ENCODE measurements at places on chromosomes 7 and 10.
A peak's percentile ranks its signal among the peaks of the same experiment; 100 is the strongest.

DNA sequence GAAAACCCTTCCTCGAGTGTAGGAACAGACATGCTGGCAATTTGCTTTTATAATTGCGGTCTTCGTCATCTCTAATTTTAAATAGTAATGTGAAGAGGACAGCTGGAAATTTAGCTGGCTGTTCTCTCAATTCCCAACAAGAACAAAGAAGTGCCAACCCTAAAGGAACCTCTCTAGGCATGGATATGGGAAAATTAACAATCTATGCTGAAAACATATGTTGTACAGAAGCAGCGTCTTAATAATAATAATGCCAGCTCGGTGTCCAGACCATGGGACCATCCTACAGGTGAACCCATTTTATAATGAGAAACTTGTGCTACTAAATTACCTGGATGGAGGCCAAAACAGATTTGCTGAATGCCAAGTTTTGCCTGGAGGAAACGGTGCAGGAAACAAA is 641.4 kb upstream of the MGMT start:
- DNase-seq: no peak

GRCh38 chr7:132548489-132549078 is 27.7 kb downstream of the PLXNA4 start:
- DNase-seq: no peak

GRCh38 chr7:40572810-40573465 is 438.1 kb downstream of the SUGCT start:
- no peak for DNase-seq

- DNase-seq: peak; percentile 36
Measured at GRCh38 chr7:149238051-149238450, 1.4 kb upstream of the ZNF212 start.

DNA sequence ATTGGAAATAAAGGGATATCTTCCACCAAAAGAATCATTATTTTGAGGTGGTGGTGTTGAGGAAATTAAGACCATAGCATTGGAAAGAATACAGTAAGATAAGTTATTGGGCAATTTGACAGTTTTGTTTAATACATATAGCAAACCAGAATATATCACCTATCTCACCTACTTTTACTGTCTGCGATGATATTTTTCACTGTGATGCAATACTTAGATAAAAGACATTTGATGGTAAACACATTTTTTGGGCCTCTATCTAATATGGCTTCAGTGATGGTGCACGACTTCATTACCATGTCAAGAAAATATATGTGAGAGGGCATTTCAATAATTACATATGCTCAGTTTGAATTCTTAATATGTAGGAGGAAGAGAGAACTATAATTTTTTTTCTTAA is 93.7 kb upstream of the MAGI2 start:
- no peak for DNase-seq

DNA sequence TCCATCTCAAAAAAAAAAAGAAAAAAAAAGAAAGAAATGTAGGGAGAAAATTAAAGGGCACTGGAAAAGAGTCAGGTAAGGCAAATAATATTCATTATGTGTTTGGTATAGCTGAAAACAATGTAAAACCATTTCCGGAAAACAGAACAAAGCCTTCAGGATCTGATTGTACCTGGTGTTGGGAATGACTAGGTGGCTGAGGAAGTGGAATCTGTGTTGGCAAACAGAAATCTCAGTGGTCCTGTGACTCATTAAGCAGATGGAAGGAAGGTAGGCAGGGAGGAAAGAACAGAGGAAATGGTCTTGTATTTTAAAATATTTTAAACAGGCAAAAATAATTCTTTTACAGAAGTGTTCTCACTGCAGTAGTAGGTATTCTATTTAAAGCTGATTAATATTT is 55.7 kb upstream of the GATA3 start:
- peak; percentile 3 for DNase-seq

- no peak for DNase-seq
Measured at GRCh38 chr7:35817930-35818329, 17.1 kb downstream of the SEPTIN7 start.

DNA sequence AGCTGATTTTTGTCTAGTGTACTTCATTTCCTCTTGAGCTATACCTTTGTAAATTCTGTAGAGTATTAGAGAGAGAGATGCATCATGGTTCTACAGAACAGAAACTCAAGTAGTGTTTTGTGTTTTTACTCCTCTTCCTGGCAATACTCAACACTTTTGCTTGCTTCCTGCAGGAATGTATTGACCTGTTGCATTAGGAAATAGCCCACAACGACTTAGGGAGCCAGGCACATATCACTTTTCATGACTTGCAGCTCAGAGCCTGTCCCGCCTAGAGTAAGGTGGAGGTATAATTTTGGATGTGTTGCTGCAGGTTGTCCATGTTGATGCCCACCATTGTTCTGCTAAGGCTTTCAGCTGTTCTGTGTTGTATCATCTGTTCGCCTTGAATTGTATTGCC is 216.3 kb downstream of the SDK1 start:
- no peak for DNase-seq

DNA sequence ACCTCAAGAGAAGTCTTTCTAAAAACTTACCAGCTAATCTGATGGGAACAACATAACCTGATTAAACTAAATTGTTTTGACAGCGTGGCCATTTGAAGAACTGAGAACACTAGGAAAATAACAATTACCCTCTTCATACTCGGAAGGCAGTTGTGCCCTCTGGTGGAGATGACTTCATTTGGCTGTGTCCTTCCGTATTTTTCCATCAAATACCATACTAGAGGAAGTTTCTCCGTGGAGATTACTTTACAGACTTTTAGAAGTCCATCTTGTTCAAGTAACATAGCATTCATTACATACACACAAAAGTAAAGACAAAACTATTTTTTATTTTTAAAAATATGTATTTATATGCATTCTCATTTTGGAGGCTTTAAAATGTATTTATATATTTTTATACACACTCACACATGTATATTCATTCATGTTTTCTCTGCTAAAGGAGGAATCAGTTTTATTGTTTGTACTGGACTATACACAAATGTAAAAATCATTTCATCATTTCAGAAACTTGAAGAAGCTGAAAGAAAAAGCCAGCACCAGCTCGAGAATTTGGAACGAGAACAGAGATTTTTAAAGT is 25.2 kb downstream of the SMNDC1 start:
- DNase-seq: peak; percentile 62

GRCh38 chr10:47354165-47354564 is 6.0 kb downstream of the RBP3 start:
- peak; percentile 14 for DNase-seq

DNA sequence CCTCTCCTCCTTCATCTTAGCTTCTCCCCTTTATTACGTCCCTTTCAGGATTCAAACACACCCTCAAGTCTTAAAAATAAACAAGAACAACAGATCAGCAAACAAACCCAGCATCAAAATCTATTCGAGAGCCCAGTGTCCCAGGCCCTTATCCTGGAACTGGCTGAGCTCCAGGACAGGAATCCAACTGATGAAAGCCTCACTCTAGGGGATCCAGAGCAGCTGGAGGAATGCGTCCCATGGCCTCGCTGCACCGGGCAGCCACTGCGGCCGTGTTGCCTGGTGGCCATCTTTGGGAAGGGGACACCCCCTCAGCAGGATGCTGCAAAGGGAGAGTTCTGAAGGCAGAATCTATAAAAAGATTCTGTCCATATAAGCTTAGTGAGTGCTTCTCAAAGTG is 156.5 kb upstream of the BMPER start:
- no peak for DNase-seq

- DNase-seq: no peak
Measured at GRCh38 chr7:159024280-159024951, 120.3 kb downstream of the VIPR2 start.

GRCh38 chr10:69232252-69232651 is 12.1 kb downstream of the HKDC1 start:
- DNase-seq: peak; percentile 90

DNA sequence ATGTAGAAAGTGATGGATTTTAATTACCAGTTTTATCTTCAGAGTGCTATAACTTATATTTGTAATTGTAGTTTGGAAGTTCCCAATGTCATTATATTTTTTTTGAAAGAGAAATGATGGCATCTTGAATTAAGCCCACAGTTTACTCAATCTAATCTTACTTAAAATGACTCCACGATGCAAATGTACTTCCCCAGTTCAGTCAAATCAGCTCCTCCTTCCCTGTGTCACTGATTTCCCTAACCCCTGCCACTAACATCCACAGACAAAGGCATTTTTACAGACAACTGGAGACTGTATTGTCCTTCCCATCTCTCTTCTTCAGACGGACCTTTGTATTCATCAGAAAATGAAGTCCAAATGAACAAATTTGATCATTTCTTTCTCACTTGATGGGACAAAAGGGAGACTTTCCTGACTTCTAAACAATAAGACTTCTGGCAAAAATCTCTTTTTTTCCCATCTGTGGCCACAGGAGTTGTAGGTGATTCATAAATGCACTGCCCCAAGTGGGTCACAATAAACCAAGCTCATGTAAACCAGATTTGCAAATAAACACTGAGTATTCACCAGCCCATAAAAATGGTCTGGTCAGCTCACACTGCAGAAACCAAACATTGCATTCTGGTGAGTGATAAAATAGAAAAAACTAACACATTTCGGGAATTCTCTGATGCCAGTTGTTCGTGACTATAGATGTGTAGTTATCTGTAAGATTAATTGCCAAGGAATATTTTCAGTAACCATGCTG is 162.9 kb downstream of the FANK1 start:
- DNase-seq: no peak

DNA sequence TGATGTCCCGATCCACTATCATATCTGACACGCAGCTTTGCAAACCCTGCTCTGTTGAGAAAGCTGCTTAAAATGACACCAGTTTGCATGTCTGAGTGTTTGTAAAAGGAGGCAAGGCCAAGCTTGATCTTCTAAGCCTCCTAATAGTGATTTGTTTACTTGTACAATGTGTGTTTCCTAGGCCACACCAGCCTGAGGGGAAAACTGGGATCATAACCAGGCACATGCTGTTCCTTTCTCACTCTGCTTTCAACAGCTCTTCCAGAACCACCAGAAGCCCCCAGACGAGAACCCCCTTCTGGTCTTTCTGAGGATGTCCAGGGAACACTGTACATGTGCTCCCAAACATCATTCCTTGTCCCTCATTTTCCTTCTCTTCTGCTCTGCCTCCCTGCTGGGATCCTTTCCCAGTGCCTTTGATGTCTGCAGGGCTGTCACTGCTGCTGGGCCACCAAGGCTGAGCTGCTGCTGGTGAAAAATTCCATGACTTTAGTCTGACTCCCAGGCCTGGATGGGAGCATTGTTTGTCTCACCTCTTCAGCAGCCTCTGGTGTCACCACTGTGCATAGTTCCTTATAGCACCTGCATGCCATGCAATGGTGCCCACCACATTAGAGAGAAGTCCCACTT is 4.0 kb upstream of the LGI1 start:
- no peak for DNase-seq

DNA sequence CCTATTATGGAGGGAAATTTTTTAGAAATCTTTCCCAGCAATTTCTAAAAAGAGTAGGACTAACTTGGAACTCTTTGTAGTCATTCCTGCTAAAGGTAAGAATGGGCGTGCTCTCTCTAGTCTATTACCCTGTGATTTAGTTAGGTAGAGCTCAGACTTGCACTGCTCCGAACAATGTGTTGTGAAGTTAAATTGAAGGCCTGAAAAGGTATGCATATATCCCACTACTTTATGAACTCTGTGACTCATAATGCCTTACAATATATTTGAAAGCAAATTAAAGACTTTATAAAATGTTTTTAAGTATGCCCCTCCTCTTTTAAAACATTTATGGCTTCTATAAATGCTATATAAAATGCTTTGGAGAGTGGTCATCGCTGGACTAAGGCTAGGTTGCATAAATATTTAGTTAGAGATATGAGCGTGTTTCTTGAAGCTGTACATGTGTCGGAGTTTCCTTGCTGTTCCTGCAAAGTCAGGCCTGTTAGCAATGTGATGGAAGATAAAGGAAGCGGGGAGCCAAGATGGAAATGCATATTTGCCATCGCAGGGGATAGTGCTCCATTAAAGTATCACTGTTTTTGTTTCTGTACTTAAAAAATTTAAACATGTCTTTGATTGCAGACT is 761.4 kb downstream of the LRMDA start:
- no peak for DNase-seq

DNA sequence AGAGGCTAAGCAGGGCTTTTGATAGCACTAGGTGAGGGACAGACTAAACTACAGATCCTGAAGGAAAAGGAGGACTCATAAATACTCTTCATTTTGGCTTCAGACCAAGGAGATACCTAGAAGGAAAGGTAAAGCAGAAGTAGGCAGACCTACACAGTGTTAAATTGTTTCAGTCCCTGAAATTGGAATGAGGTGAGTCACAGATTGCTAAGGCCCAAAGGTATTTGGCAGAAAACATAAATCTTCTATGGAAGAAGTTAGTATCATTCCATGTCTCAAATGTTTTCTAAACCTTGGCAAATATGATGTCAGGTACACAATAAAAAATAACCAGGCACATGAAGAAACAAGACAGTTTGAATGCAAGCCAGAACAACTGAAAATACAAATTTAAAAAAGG is 30.0 kb downstream of the MTERF1 start:
- peak; percentile 81 for DNase-seq

- DNase-seq: peak; percentile 53
Measured at GRCh38 chr10:5094265-5095205, at the start of gene AKR1C3. TSS of gene AKR1C3 (plus strand) at chr10:5094414. CDS start at chr10:5094445, 31 bp downstream.

- no peak for DNase-seq
Measured at GRCh38 chr7:91846436-91846835, 34.1 kb downstream of the MTERF1 start.
